Bronchial epithelial cell (primary cell): ENCODE measurements at places on chromosomes 2 and 18. TPM values are rescaled to one million over a fixed set of nuclear protein-coding genes. Genes with fewer than 3 reads are reported as not detected.
A peak's percentile ranks its signal among the peaks of the same experiment; 100 is the strongest.

GRCh38 chr2:203352604-203353255, 24.5 kb downstream of the ABI2 start:
- peak; percentile 87 for DNase-seq

DNA sequence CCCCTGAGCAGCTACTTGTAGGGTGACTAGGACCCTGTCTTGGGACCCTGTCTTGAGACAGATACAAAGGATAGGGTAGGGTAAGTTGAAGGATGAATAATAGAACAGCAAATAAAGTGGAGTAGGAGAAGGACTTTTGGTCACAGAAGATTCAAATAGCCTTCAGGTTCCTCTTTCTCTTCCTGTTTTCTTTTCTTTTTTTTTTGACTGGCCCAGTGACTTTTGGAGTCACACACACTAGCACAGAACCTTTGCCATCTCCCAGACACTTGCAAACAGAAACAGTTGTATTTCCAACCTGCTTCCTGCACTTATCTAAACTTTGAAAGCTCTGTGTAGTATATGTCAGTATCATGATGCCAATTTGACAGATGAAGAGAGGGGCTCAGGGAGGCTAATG, 108.2 kb downstream of the TDRD15 start:
- DNase-seq, result no peak

DNA sequence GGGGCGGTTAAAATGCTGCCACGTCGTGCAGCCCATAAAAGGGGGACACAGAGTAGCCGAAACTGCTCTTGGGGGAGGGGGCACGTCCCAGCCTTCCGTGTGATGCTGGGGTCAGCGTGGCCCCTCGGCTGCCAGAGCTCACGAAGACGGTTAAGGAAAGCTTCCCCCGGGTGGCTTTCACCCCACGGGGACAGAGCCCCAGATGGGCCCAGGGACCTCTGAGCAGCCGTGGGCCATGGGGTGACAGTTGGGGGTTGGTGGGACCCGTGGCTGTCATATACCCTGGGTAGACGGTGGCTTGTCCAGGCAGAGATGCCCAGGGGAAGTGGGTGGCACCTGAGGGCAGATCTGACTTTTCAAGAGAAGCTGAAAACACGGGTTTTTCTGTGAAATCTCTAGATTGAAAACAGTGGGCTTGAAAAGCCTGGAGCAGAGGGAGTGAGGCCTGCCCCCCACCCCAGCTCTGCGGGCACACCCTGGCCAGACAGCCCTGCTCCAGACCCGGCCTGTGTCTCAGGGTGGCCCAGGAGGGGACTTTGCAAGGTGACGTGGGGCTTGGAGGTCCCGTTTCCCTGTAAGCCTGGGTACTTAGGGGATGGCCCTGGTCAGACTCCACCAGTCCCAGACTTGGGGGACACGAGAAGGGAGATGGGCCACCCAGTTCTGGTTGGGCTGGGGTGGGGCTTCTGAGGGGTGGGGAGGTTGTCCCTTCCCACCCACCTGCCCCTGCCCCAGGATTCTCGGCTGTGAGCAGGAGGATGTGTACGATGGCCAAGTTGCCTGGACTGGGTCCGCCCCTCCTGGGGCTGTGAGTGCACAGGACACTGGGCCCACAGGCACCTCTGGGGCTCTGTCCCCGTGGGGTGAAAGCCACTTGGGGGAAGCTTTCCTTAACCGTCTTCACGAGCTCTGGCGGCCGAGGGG, 652 bp downstream of the NEU4 start:
- DNase-seq, result no peak

DNA sequence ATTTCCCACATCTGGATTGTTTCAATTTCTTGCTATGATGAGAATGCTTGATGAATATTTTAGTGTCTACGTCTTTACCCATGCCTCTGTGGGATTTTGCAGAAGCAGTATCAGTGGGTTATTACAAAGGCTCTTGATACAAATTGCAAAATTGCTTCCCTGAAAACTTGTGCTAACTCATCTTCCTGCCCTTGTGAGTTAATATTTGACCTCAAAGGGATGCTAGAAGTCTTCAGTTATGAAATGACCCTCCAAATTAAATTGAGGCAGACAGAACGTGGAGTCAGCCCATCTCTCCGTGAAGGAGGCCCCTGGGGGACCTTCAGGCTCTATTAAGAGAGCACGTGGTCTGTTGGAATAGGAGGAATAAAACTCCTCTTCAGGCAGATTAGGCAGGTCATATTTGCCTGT, 239.2 kb upstream of the HS6ST1 start:
- DNase-seq, result no peak

DNA sequence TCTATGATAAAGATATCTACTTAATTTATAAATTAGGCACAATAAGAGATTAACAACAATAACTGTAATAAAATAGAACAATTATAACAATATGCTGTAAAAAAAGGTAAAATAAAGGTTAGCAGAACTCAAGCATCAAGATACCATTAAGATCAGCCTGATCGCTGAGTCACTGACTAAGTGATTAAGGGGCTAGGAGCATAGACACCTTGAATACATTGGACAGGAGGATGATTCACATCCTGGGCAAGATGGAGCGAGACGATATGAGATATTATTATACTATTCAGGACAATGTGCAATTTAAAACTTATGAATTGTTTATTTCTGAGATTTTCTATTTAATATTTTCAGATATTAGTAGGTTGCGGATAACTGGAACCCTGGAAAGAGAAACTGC, 1277.8 kb upstream of the ZEB2 start:
- DNase-seq, result peak; percentile 93

GRCh38 chr2:26959331-26959730, 11.1 kb upstream of the MAPRE3 start:
- DNase-seq, result no peak

GRCh38 chr18:45527891-45528290, 87.4 kb upstream of the SLC14A2 start:
- DNase-seq, result peak; percentile 25

DNA sequence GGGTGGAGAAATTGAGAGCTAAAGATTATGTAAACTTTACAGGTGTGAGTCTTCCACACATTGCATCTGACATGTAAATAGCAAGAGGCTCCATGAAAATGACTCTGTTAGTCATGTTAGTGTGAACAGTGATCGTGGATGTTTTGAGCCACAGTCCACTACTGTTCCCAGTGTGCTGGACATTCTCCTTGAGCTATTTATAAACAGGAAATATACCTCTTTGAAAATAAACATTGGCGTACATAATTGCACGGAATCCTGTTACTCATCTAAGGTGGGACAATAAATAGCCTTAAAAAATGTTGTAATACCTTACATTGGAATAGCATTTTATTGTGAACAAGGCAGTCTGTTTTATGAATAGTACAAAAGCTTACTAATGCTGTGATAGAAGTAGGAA, 37.0 kb downstream of the LIMS1 start:
- DNase-seq, result peak; percentile 29

- peak; percentile 51 for DNase-seq
These were observed 102.5 kb downstream of the RIT2 start for GRCh38 chr18:43012951-43013350.

DNA sequence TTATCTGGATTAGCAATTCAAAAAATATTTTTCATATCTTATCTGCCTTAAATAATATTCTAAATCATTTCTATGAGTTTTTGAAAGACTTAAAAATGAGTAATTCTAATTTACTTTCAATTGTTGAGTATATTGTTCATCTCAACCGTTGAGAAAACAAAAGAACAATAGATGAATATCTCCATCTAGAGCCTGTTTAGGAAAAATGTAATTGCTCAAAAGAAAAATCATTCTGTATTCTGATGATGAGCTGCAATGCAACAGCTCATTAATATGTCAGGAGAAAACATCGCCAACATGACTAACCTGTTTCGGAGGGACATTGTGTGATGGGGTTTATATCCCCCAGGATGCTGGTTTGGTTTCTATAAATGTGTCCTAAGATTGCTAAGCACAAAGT, 417.6 kb downstream of the SUCLG1 start:
- no peak for DNase-seq

DNA sequence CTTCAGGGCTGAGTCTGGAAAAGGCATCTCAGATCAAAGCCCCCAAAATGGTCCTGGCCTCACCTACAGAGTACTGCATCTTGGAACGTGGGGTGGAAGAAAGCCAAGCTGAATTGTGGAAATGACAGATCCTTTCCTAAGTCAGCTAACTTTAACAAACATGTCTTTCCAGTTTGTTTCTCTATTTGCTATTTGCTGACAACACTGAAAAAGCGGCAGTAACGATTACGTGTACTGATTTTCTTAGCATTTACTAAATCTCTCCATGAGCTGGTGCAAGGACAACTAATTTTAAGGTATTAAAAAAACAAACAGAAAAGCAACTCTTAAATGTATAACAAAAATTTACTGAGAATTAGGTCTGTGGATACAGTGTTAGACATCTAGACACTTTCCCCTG, 1.1 kb downstream of the HIBCH start:
- DNase-seq, result peak; percentile 41

- DNase-seq, result no peak
These were observed 401.6 kb upstream of the TNP1 start for GRCh38 chr2:217261452-217261851.

DNA sequence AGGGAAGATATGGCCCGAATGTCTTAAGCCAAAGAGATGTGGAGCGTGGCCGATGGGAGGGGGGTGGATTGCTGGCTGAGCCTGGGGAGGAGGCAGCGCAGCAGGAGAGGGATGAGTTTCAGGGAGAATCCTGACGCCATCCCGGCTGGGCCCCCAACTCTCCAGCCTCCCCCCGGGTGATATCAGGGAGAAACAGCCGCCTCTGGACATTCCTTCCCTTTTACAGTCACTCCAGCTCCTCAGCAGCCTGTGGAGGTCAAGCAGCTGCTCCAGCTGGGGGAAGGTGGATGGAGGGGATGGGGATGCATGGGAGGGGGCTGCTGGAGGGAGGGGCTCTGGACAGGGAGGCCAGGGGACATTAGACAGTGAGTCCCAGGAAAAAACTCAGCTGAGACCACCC, 9.5 kb upstream of the DES start:
- DNase-seq, result no peak

- DNase-seq, result no peak
These were observed 101.1 kb downstream of the CTIF start for GRCh38 chr18:48639772-48640432.

Gene FZD7
- 1.8 and 2.3 TPM in 2 replicates for total RNA-seq

Gene POTEC
- under 0.01 TPM in 1 of 2 replicates, not detected in the other for total RNA-seq

Gene E2F6
- total RNA-seq, result 9.1 and 12.1 TPM in 2 replicates

Gene AMER3
- total RNA-seq, result under 0.01 TPM in 1 of 2 replicates, not detected in the other

Gene CCDC74B
- total RNA-seq, result 0.38 and 0.79 TPM in 2 replicates

Gene RNU2-63P
- total RNA-seq, result 26.9 TPM in 1 of 2 replicates, not detected in the other

Gene DTNA
- 1.6 and 1.9 TPM in 2 replicates for total RNA-seq

Gene DSG1
- under 0.01 and 0.64 TPM in 2 replicates for total RNA-seq

Gene C2orf92
- total RNA-seq, result 0.26 and 0.51 TPM in 2 replicates
